ENCODE measurements at places on chromosomes 4 and X.
A peak's percentile ranks its signal among the peaks of the same experiment; 100 is the strongest.

DNA sequence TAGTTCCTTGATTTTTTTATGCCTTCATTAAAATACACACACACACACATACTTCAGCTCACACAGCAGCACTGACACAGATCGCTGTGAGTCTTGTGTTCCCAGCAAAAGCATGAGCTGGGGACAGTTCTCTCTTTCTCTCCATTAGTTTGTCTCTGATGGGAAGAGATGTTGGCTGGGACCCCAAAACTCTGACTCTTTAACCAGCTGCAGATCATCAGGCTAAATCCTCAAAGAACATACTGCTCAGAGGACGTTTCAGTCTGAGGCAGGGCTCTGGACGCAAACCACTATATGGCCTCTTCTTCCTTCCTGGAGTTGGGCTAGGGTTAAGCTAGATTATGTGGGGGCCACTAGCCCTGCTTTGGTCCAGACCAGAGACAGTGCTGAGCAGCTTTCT is 109.6 kb downstream of the NHSL2 start:
- no peak for DNase-seq

GRCh38 chr4:6402566-6403399 is 69.6 kb downstream of the PPP2R2C start:
- no peak for DNase-seq

GRCh38 chr4:54958236-54958635 is 167.2 kb downstream of the KDR start:
- peak; percentile 65 for DNase-seq

DNA sequence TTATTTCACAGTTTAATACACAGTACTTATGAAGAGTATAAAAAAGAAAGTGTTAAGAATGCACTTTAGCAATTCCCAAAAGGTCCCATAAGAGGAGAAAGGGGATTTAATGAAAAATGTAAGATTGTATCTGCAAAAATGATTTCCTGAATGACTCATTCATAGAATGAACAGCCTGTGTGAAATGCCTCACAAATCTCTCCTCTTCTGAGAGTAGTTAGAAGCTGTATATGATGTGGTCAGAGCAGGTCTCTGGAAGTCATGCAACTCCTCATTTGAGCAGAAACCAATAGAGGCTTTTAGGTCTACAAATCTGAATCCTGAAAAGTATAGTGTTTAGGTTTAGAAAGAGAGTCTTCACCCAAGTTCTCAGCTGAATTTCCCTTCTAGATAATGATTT is 381.3 kb upstream of the INTU start:
- DNase-seq, result no peak

DNA sequence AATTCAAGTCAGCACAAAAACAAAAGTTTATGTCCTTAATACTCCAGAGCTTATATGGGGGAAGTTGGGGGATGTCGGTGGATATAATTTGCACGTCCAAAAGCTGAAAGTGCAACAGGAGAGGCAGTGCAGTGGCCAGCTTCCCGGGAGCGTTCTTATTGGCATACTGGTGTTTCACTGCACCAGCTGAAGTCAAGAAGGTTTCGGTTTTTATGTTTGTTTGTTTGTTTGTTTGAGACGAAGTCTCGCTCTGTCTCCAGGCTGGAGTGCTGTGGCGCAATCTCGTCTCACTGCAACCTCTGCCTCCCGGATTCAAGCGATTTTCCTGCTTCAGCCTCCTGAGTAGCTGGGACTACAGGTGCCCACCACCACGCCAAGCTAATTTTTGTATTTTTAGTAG is 28.6 kb upstream of the TLR3 start:
- no peak for DNase-seq

GRCh38 chrX:149987613-149988012 is 49.3 kb upstream of the EOLA2 start:
- DNase-seq, result no peak

GRCh38 chr4:86359944-86360478 is at the start of gene MAPK10:
TSS of gene MAPK10 (minus strand) at chr4:86360053.
- peak; percentile 89 for DNase-seq

DNA sequence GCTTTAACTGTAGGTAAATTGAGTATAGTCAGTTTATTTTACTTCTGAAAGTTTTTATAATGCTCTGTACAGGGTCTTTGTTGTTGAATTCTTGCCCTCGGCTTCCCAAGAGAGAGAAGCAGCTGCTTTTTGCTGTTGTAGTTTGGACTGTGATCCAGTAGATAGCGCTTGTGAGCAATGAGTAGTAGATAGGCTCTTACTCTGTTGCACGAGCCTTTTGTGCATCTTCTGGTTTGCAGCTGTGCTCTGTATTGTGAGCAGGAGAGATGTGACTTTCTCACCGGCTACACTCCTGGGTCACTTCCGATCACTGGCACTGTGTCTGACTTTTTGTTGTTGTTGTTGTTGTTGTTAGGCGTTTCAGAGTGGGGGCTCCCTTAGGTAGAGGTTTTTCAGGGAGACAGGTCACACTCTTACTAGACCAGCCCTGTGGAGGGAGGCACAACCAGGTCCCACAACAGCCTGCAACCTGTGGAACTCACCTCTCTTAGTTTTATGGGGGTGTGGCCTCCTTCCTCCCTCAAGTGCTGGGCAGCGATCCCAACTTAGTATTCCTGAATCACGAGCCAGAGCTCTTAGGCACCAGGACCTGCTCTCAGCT is 822.1 kb upstream of the GALNTL6 start:
- DNase-seq, result no peak

DNA sequence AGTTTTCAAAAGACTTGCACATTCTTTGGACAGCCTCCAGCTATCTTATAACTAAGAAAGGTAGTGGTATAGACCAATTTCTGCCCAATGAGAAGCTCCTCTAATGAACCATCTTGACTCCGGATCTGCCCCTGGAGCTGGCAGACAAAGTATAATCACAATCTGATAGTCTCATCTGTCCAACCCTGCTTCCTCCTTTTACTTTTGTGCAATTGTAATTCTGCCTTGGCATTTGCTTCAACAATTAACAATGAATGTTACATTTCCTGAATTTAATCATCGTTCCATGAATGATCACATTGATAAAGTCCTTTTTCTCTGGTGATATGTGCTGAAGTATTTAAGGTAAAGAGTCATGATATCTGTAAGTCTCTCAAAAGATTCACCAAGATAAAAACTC is 27.8 kb downstream of the FRYL start:
- no peak for DNase-seq

DNA sequence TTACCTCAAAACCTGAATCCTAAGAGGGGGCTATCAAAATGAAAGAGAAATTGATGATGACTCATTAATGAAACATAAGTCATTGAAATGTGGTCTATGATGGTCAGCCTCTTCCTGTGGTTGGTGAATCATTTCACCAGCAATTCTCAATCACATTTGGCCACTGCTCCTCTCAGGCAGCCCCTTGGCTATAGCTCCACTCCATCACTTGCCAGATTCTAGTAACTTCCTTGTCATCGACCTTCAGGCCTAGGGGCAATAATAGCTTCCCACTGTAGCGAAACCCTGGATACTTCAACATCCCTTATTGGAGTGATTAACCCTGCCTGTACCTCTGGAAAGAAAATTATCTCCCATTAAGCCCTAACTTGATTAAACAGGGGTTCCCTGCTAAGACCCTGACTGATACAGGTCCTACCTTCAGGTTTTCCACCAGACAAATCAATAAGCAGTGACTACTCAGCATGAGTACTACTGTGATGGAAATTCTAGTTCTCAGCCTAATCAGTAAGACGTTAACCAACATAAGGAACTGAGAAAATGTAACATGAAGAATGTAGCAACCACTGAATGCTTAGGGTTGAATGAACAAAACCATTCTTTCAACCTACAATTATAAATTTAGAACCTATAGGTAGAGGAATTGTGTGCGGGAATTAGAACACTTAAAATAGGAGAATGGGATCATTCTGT is 30.4 kb downstream of the ADH7 start:
- no peak for DNase-seq

- no peak for DNase-seq
Observed at GRCh38 chr4:55931043-55931442, 17.7 kb upstream of the CEP135 start.

GRCh38 chr4:131339137-131339536 is 1810.0 kb upstream of the PCDH10 start:
- DNase-seq, result no peak
